Stimulated activated CD4-positive, alpha-beta T cell treated with anti-CD3 and anti-CD28 coated beads, Interleukin-2, amount 100 ng/mL, for 24 hours (primary cell): ENCODE measurements at places on chromosomes 7 and 10.

GRCh38 chr10:115050375-115051010, 42.7 kb upstream of the ATRNL1 start:
- no peak for DNase-seq

GRCh38 chr7:34073676-34074075, 168.3 kb downstream of the BMPER start:
- DNase-seq: no peak

GRCh38 chr7:27386581-27386980, 144.0 kb downstream of the EVX1 start:
- no peak for DNase-seq

- DNase-seq: no peak
Measured at GRCh38 chr10:103672345-103672744, 178.8 kb downstream of the NEURL1 start.

- no peak for DNase-seq
Measured at GRCh38 chr10:36393801-36394200, 731.6 kb upstream of the ANKRD30A start.

DNA sequence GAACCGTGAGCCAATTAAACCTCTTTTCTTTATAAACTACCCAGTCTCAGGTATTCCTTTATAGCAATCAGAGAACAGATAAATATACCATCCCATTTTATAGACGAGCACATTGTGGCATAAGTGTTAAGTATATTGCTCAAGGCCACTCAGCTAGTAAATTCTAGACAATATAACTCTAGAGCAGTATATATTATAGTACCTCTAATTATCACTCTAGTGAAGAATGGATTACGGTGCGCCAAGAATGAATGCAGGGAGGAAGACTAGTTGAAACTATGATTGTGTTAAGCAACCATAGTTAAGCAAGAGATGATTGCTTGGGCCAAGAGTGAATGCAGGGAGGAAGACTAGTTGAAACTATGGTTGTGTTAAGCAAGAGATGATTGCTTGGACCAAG, 60.9 kb downstream of the BRAF start:
- no peak for DNase-seq

- no peak for DNase-seq
Measured at GRCh38 chr7:40676221-40676620, 541.4 kb downstream of the SUGCT start.

DNA sequence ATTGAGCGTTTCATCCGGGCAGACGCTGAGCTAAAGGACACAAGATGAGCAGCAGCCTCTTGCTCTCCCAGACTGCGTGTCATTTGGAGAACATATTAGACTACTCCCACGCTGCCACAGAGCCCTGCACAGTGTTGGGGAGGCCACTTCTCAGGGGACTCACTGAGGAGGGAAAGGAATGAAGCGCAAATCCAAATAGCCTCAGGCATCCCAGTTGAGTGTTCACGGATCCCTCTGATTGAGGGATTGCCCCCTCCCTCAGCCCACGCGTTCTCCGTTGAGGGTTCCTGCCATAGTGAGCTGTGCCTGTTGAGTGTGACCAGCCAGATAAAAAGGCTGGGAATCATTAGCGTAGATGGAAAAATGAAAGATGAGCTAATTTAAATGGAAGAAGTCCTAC, 563.4 kb downstream of the ACTR3B start:
- no peak for DNase-seq

- DNase-seq: no peak
Measured at GRCh38 chr10:114350751-114351150, 53.6 kb downstream of the AFAP1L2 start.

- no peak for DNase-seq
Measured at GRCh38 chr7:51238981-51239495, 77.6 kb downstream of the COBL start.

GRCh38 chr10:21280971-21281572, 244.4 kb downstream of the SKIDA1 start:
- DNase-seq: no peak

DNA sequence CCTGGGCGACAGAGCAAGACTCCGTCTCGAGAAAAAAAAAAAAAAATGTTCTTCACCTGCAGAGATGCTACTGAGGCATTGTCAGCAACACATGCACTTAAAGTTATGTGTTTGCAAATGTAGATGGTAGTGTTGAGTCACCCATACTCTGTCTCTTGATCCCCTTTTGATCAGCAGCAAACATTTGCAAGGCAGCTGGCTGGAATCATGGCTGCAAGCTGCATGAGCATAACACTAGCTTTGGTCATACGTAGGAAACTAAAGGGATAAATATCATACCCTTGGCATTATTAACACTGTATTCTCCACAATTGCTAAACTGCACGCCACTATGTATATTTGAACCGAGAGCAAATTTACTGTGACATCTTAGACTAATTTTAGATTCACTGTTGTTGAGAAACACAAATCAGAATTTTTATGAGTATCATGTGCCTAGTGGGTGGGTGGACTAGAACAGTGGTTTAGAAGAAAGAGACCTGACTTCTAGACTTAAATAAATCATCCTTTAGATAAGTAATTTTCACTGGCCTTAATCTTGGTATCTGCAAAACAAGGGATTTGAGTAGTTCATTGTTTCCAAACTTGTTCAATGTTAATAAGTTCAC, 229.3 kb upstream of the MEOX2 start:
- DNase-seq: no peak

GRCh38 chr7:47888371-47889265, 59.6 kb downstream of the PKD1L1 start:
- DNase-seq: no peak

DNA sequence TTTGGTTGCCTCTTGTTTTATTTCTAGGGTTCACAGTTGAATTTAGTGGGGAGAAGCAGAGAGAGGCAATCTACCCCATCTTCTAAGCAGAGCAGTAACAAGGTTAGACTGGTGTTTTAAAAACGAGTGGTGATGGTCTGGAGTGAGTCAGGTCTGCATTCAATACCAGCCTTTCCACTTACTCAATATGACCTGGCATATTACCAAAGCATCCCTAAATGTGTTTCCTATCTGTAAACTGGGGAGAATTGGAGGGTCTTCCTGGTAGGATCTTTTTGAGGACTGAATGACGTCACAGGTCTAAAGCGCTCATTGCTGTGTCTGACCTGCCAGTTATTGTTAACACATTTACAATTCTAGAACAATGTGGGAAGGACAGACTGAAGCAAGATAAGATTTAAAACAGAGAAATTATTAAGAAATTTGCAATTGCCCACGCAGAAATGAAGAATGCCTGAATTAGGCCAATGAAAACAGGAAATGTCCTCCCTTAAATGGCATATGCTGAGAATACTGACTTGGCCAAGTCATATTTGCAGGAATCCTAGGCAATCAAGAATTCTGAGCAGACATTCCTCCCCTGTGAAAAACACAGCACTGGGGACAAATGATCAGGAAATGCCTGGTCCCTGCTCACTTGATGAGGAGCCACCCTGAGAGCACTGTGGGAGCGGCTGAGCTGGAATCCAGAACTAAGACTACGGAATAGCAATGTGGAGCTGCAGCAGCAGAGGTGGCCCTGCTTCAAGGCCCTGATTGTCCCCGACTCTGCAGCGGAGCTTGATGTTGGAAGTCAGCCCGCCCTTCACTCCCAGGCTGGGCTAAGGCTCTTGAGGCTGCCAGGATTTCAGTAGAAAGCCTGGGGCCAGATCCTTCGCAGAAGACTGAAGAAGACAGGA, 184.5 kb upstream of the CXCL12 start:
- DNase-seq: no peak

- DNase-seq: no peak
Measured at GRCh38 chr10:67045404-67045803, 119.6 kb downstream of the LRRTM3 start.

GRCh38 chr7:66142996-66143395, 28.3 kb downstream of the CRCP start:
- DNase-seq: no peak

DNA sequence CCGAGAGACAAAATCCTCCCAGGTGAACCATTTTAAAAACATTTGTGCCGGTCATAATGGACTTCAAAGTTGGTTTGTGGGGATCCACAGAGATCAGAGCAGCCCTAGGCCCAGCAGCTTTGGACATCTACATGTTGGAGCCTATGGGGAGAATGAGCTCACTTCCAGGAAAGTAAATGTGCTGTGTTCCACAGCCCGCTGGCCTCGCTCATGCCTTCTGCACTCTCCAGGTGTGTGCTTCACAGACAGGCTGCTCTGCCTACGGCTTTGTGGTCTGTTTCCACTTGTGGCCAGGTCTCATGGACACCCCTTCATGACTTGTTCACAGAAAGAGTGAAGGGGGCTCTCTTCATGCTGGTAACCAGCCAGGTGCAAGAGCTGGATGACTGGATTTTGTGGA, 141.6 kb downstream of the ADARB2 start:
- DNase-seq: no peak
